ENCODE measurements at places on chromosomes 1 and 21.

- DNase-seq, result no peak
Observed at GRCh38 chr1:1156140-1157032, 17.3 kb upstream of the TTLL10 start.

GRCh38 chr1:147609358-147609757, 61.0 kb downstream of the ACP6 start:
- DNase-seq, result no peak

DNA sequence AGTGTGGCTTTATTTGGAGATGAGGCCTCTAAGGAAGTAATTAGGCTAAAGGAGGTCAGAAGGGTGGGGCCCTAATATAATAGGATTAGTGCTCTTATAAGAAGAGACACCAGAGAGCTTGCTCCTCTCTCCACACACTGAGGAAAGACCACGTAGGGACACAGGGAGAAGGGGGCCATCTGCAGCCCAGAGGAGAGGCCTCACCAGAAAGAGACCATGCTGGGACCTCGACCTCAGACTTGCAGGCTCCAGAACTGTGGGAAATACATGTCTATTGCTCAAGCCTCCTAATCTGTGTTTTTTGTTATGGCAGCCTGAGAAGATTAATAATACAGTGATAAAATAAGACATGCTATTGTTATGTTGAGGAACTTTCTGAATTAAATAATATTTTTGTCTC, 8.3 kb downstream of the RCAN1 start:
- no peak for DNase-seq

- DNase-seq, result no peak
Observed at GRCh38 chr21:45257673-45258341, 29.9 kb downstream of the POFUT2 start.

- DNase-seq, result no peak
Observed at GRCh38 chr1:16521288-16521583, 7.2 kb upstream of the RNU1-1 start.

GRCh38 chr21:34204481-34205439, 131.4 kb downstream of the MRPS6 start:
- DNase-seq, result no peak

DNA sequence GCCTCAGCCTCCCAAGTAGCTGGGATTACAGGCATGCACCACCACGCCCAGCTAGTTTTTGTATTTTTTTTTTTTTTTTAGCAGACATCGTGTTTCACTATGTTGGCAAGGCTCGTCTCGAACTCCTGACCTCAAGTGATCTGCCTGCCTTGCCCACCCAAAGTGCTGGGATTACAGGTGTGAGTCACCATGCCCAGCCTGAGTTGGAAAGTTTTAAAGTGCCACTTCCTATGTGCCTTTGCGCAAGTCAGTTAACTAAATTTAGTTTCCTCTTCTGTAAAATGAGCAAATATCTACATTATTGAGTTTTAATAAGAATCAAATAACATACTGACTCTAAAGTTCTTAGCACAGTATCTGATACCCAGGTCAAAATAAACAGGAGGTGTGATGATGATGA, 12.4 kb downstream of the SLC19A2 start:
- DNase-seq, result no peak

GRCh38 chr1:21117597-21118001, 59.1 kb downstream of the EIF4G3 start:
- DNase-seq, result no peak

- DNase-seq, result no peak
Observed at GRCh38 chr1:172812118-172812517, 153.2 kb downstream of the FASLG start.

DNA sequence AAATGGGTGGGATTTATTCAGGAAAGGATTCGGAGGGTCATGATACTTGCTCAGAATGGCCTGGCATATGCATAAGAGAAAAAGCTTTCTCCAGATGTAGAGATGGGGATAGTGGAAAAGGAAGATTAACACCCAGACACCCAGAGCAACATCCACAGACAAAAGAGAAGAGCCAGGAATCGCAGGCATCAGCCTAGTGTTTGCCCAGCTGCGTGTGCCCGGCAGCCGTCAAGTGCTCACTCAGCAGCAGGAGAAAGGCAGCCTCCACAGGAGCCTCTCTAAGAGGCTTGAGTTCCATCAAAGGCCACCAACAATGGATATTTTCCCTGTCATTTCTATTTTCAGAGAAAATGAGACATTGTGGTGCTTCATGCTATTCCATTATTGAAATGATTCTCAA, 54.7 kb downstream of the NTPCR start:
- no peak for DNase-seq

DNA sequence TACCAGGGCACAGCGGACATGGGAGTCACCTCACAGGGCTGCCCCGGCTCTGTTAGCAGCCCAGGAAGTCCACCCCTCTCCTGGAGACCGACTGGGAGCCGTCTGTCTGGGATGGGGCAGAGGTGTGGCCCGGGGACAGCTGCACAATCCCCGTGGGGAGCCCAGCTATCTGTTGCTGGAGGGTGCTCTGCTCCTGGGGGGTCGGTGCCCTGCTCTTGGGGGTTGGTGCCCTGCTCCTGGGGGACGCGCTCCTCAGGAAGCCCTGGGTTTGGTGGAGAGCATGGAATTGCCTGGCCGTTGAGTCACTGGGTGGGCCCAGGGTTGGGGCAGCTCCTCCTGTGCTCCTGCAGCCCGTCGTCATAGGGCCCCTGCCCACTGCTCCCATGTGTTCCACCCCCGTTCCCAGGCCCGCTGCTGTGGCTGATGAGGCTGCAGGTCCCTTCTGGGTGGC, 39.3 kb downstream of the AGPAT3 start:
- no peak for DNase-seq

GRCh38 chr1:11940260-11940921, 5.9 kb downstream of the PLOD1 start:
- no peak for DNase-seq

DNA sequence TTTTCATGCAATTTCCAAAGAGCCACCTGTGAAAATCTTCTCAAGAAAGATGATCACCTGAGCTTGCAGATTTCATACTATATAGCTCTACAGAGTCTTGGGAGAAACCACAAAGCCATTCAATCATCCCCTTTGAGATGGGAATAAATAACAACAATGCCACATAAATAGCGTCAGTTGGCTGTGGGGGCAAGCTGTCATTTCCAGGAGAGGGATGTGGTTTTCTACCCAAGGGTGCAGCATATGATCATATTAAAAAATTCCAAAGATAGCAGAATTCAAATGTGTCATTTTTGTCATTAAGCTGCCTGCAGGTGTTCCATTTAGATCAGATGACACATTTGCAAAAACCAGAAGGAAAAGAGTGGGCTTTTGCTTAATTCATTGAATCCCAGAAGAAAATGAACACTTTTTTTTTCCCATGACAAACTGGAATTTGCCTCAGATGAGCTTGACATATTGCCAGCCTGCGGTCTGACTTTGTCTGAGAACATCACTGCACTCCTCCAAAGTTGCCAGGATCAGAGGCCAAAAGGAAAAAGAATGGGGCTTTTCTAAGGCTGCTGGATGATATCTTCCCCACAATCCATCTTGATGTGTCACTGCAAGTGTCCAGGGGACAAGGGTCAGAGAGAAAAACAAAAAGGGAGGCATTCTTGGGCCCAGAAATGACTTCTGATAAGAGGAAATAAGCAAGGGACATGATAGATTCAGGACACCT, 314.1 kb upstream of the USP25 start:
- DNase-seq, result no peak

- no peak for DNase-seq
Observed at GRCh38 chr1:199150756-199151155, 511.9 kb downstream of the PTPRC start.

GRCh38 chr1:43441166-43441893, 12.4 kb downstream of the HYI start:
- no peak for DNase-seq

- DNase-seq, result no peak
Observed at GRCh38 chr21:36347962-36348328, 27.9 kb downstream of the MORC3 start.

DNA sequence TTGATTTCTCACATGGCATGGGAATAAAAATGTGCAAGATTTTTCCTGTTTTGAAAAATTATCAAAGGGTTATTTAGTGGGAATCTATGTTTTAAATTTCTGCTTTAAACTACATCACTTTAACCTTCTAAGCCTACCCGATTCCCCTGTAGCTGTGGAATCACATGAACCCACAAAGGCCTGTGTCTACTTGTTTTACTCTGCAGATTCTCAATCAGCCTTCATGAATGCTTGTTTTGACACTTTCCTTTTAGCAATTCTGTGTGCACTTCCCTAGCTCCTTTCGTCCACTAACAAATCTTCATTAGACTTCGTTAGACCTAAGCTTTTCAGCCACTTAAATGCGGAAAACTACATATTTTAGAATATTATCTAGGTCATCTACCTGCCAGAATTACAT, 56.0 kb upstream of the C1orf21 start:
- no peak for DNase-seq

DNA sequence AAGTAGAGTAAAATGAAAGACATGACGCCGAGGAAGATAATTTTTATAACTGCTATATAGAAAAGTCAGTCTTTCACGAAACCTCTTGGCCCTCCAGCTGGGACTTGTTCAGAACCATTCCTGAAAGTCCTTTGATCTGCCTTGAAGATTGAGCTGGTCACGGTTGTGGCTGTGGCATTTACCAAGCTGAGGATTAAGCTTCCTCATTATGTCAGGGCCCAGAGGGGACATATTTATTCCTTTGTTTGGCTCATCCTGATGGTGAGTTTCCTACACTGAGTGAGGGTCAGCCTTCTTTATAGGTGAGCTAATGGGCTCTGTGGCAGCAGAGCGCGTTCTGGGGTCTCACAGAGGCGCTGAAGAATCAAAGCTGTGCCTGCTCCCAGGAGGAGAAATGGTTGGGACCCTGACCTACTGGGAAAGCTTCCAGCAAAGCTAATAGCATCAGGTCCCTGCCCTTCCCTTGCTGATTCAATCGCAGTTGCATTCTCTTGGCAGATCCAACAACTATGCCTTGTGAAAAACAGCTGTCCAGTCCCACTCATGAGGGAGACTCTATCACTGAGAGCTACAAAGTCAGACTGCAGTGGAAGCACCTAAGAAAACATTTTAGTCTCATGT, 43.2 kb upstream of the PBX1 start:
- no peak for DNase-seq

GRCh38 chr1:187229496-187229895, 400.7 kb downstream of the PLA2G4A start:
- DNase-seq, result no peak

GRCh38 chr1:226351709-226352108, 42.7 kb upstream of the LIN9 start:
- no peak for DNase-seq

- no peak for DNase-seq
Observed at GRCh38 chr21:37536616-37537278, 170.2 kb downstream of the DYRK1A start.

DNA sequence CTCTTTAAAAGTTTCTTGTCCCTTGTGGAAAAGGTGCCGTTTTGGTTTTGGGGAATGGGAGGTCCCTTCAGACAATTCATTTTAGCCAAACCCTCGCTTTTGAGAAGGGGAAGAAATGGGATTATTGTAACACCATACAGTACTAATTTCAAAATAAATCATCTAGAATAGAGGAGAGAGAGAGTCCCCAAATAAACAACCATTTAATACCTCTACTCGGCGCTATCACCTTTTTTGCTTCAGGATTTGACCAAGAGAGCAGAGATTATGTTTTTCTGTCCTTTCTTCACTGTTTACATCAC, 770 bp upstream of the RC3H1 start:
- DNase-seq, result no peak

DNA sequence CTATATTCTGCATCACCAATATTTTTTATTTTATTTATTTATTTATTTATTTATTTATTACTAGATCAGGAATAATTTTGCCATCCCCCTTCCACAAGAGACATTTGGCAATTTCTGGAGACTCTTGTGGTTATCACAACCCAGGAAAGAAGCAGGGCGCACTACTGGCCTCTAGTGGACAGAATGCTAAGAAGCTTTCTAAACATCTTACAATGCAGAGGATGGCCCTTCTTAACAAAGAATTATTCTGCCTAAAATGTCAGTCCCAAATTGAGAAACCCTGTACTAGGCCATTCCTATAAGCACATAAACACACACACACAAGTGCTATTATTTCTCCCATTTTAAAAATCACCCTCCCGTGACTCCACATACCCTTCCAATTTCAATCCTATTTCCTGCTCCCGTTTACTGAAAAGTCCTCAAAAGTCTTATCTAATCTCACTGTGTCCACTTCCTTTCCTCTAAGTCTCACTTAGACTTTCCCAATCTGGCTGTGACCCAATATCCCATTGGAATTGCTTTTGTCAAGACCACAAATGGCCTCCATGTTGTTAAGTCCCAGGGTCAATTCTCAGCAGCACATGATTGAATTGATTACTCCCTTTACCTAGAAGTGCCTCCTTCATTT, 43.7 kb upstream of the RNF11 start:
- DNase-seq, result peak; percentile 37

- no peak for DNase-seq
Observed at GRCh38 chr1:196372896-196373536, 235.2 kb downstream of the KCNT2 start.

GRCh38 chr1:151334822-151335221, 7.6 kb upstream of the PI4KB start:
- no peak for DNase-seq

DNA sequence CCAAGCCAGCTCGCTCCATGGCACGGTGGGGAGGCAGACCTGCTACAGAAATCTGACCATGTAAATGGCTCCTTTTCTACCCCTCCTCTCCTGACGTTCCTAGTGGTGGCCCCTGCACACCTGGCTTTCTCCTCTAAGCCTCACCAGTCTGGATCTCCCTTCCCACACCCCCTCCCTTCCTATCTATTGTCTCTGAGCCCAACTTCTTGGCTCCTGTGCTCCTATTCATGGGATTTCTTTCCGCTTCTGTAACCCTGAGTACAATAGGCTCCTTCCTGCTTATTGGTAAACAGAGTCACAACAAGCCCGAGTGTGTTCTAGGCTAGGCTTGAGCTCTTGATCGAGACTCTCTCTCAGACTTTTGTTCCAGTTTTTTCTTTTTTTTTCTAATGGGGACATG, 17.6 kb downstream of the OPTC start:
- DNase-seq, result peak; percentile 64

DNA sequence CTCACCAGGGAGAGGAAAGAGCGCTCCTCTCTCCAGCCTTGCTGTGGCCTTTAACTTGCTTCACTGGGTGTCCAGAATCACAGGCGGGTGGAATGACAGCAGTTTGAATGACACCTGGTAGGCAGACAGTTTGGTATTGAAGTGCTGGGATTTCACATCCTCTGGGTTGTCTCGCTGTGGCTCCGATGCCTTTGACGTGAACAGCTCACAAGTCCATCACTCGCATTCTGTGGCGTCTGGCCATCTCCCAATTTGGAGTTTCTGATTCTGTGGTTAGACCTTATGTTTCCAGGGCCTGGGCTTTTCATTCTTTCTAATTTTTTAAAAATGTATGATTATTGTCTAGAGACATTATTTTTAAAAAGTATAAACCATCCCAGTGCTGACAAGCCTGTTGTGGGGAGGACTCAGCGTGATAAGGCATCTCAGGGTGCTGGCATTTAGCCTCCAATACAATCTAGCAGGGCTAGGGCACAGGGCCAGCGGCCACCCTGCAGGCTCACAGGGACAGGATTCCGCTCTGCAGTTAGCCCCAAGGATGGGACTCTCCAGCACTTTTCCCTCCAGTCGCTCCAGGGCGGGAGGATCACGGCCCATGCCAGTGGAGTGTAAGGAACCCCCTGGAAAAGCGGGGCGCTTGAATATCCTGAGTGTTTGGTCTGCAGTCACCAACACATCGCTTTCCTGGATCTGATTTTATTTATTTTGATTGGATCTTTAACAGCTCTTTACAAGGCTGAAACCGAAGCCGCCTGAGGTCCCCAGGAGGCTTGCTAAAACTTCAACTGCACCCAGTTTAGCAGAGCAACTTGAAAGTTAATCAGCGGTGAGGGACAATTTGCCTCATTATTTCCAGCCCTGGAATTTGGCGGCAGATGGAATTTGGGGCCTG, 178.3 kb downstream of the TRABD2B start:
- no peak for DNase-seq
